Sigmoid colon (tissue), 7 donors: ENCODE measurements at places on chromosomes 1 and 21.

DNA sequence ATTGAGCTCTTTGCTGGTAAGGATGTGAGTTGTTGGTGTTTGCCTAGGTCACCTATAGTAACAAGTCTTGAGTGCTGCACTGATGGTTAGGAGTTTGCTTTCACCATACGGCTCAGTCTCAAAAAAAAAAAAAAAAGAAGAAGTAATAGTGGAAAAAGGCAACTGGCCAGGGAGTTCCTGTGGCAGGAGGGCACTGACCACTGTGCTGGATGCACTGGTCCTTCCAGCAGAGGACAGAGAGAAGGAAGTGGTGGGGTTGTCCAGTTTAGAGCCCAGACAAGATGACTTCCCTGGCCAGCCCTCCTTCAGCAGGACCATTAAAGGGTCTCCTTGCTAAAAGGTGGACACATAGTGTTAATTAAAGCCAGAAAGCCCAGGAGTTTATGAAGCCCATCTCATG, 11.9 kb upstream of the PTCH2 start:
- no peak for DNase-seq
- no peak overlapping the region for H3K27ac ChIP-seq
- H3K36me3 ChIP-seq, result peaks cover 9% of the 10 kb centered on the region
- no peaks in the 10 kb centered on the region for H3K4me1 ChIP-seq

- H3K4me3 ChIP-seq, result peak overlapping the region; percentile 81
- no peaks in the 10 kb centered on the region for H3K27me3 ChIP-seq
- peak overlapping the region; percentile 89 for H3K27ac ChIP-seq
Measured at GRCh38 chr1:37945743-37946702, 830 bp downstream of the INPP5B start.

DNA sequence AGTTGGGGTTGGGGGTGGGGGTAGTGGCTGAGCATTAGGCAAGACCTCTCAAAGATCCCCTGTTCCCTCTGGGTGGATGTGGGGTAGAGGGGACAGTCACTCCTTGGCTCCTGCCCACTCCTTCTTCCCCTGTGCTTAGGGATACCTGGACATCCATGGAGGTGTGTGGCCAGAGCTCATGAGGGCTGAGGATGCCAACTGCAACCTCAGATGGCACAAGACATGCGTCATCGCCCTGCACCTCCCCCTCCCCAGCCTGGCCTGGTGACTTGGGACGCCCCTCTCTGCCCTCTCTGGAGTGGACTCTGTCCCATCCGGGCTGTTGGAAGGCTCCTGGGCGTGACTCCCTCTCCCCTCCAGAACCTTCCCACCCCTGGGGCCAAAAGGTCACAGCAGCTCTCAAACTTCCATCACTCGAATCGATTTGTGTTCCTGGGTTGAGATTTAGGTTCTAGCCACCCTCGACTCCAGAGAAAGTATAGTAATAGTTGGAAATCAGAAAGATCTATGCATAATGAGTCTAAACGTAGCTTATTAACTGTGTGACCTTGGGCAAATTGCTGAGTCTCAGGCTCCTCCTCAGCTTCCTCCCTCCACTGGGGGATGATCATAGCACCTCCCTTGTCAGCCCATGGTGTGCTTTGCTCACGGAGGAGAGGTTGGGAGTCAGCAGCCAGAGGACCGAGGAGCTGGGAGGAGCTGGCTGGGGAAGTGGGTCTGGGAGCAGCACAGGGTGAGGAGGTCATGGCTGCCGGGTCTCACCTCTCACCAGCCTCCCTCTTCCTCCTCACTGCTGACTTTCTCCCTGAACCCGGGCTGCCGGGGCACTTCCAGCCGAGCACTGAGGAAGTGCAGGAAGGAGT, 2.2 kb upstream of the PTPN7 start:
- no peaks in the 10 kb centered on the region for H3K4me1 ChIP-seq
- no peak overlapping the region for H3K4me3 ChIP-seq
- no peaks in the 10 kb centered on the region for H3K36me3 ChIP-seq
- H3K27me3 ChIP-seq, result no peaks in the 10 kb centered on the region
- H3K27ac ChIP-seq, result no peak overlapping the region
- no peak for DNase-seq

- no peak for DNase-seq
- H3K27ac ChIP-seq, result no peak overlapping the region
- H3K4me1 ChIP-seq, result no peaks in the 10 kb centered on the region
- H3K27me3 ChIP-seq, result no peaks in the 10 kb centered on the region
Measured at GRCh38 chr1:102435483-102435882, 438.8 kb upstream of the OLFM3 start.

GRCh38 chr1:163410073-163410999, 88.6 kb downstream of the NUF2 start:
- no peak overlapping the region for H3K4me3 ChIP-seq
- H3K27me3 ChIP-seq, result no peaks in the 10 kb centered on the region
- no peak overlapping the region for H3K27ac ChIP-seq
- no peak for DNase-seq
- peaks cover 39% of the 10 kb centered on the region for H3K4me1 ChIP-seq

- H3K27ac ChIP-seq, result peak overlapping the region; percentile 88
- peak; percentile 74 for DNase-seq
- peaks cover 35% of the 10 kb centered on the region for H3K4me1 ChIP-seq
- no peaks in the 10 kb centered on the region for H3K27me3 ChIP-seq
- H3K36me3 ChIP-seq, result no peaks in the 10 kb centered on the region
- H3K4me3 ChIP-seq, result peak overlapping the region; percentile 75
Measured at GRCh38 chr1:117605164-117605773, 579 bp upstream of the TENT5C start.

GRCh38 chr1:246001142-246001836, 505.8 kb downstream of the SMYD3 start:
- no peaks in the 10 kb centered on the region for H3K36me3 ChIP-seq
- no peak overlapping the region for H3K27ac ChIP-seq
- peaks cover 34% of the 10 kb centered on the region for H3K4me1 ChIP-seq
- H3K27me3 ChIP-seq, result no peaks in the 10 kb centered on the region
- no peak overlapping the region for H3K4me3 ChIP-seq

- no peaks in the 10 kb centered on the region for H3K4me1 ChIP-seq
- DNase-seq, result no peak
- H3K36me3 ChIP-seq, result no peaks in the 10 kb centered on the region
Measured at GRCh38 chr1:93972341-93972740, 63.1 kb upstream of the GCLM start.

DNA sequence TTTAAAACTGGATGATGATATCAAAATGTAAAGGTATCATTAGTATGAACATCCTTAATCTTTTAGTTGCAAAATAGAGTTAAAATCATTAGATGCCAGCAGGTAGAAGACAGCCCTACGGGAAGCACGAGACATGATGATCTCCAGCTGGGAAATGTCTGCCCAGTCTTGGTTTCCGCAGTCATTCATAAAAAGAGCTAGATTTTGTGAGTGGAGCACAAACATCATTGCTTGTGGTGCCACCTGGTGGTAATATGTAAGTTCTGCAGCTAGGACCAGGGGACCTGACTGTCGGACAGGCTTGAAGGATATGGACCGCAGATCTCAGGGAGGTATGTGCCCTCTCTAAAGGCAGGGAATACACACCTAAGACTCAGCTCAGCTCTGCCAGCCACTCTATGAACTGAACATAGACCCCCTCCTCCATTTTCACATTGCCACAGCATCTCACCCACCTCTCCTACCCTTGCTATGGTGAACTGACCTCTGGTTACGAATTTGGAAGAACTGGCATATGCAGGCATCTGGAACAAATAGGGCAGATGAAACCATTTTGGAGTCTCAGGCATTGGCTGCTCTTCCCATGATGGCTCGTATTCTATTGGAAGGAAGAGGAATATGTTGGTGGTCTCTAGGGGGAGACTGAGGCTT, 9.2 kb downstream of the FCMR start:
- H3K36me3 ChIP-seq, result no peaks in the 10 kb centered on the region
- DNase-seq, result peak; percentile 87
- no peak overlapping the region for H3K27ac ChIP-seq
- H3K4me3 ChIP-seq, result no peak overlapping the region

DNA sequence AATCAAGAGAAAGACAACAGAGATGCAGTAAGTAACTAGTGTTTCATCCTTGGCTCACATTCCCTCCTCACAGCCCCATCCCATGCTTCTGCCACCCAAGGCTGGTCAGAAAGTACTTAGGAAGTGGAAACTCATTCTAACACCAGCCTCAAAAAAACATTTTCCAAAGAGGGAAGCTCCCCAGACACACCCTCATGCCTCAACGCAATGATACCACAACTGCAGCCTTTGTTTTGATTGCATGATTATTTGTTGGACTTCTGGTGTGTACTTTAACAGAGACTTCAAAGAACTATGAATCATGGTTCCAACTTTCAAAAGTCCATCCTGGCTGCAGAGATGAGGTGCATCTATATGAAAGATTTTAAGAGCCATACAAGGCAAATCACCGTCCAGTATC, 45.2 kb upstream of the KCNA3 start:
- DNase-seq, result no peak
- no peaks in the 10 kb centered on the region for H3K4me1 ChIP-seq
- H3K27ac ChIP-seq, result no peak overlapping the region
- no peaks in the 10 kb centered on the region for H3K36me3 ChIP-seq
- H3K4me3 ChIP-seq, result no peak overlapping the region

DNA sequence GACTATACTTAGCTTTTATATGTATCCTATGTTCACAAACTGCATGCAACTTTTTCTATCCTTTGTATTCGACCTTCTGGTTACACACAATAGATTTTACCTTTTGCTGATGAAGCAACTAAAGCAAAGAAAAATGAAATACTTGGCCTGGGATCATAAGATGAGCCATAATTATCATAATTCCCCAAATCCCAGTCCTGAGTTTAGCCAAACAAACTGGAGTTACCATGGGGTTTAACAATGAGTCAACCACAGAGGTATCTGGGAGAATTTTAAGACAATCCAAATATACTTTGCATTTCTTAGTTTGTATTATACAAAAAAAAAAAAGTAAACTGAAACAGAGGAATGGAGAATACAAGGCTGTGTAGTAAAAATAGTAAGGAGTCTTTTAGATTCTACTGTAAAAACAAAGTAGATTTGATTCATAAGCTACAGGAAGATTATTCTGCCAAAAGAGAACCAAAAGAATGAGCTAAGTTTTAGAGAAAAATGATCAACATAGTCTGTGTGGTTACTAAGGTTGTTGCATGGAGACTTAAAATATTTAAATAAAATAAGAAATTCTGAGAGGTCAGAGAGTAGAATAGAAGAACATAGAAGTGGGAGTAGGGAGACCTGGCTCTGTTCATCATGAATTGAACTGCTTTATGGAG, 60.4 kb upstream of the GORAB start:
- no peaks in the 10 kb centered on the region for H3K36me3 ChIP-seq
- H3K4me1 ChIP-seq, result no peaks in the 10 kb centered on the region

GRCh38 chr1:241744591-241744990, 92.5 kb downstream of the WDR64 start:
- no peak for DNase-seq
- no peak overlapping the region for H3K27ac ChIP-seq
- H3K4me1 ChIP-seq, result no peaks in the 10 kb centered on the region

- DNase-seq, result no peak
- H3K27ac ChIP-seq, result no peak overlapping the region
- H3K4me3 ChIP-seq, result no peak overlapping the region
- peaks cover 26% of the 10 kb centered on the region for H3K4me1 ChIP-seq
Measured at GRCh38 chr1:226579781-226580323, 31.3 kb downstream of the STUM start.

DNA sequence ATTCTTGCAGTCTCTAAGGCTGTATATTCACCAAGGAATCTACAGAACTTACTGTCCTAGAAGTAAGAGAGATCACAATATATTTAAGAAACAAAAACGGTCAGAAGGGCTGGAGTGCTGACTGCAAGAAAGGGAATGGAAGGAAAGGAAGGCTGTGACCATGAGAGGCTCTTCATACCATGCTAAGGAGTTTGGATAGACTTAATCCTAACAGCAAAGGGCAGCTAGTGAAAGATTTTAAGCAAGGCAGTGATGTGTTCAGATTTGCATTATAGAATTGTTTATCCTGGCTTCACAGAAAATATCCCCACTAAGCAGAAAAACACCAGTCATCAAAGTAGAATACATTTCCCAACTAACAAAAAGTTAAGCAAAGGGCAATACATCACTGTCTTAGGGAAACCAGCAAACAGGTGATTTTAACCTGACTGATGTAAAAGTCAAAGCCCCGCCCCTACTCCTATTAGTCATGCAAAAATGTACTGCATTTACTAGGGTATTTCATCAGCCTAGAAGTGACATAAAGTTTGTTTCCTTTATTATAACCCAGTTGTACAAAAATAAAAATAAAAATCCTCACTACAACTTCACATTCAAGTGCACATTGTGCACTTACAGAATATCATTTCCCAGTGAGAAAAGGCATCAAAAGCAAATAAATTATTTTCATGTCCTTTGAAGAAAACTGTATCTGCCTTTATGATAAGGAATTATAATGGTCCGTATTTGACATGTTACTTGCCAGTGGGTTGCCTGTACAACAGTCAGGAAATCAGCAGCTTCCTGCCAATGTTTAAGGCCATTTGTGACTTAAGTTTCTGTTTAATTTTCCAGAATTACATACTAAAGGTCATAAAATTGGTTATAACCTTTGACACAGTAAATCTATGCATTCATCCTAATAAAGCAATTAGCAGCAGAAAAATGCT, 17.2 kb downstream of the JAK1 start:
- H3K36me3 ChIP-seq, result no peaks in the 10 kb centered on the region
- no peak overlapping the region for H3K4me3 ChIP-seq
- H3K27ac ChIP-seq, result no peak overlapping the region
- H3K4me1 ChIP-seq, result peaks cover 36% of the 10 kb centered on the region
- DNase-seq, result no peak

- no peaks in the 10 kb centered on the region for H3K4me1 ChIP-seq
- DNase-seq, result no peak
- H3K36me3 ChIP-seq, result no peaks in the 10 kb centered on the region
- no peaks in the 10 kb centered on the region for H3K27me3 ChIP-seq
- no peak overlapping the region for H3K4me3 ChIP-seq
Measured at GRCh38 chr1:60564916-60565750, 491.6 kb upstream of the C1orf87 start.

GRCh38 chr1:27659497-27660299, 12.3 kb downstream of the IFI6 start:
- peak overlapping the region; percentile 91 for H3K27ac ChIP-seq
- peak; percentile 96 for DNase-seq
- H3K4me1 ChIP-seq, result peaks cover 31% of the 10 kb centered on the region
- no peaks in the 10 kb centered on the region for H3K27me3 ChIP-seq
- peak overlapping the region; percentile 64 for H3K4me3 ChIP-seq
- H3K36me3 ChIP-seq, result no peaks in the 10 kb centered on the region

GRCh38 chr1:106459418-106459817, 597.1 kb upstream of the PRMT6 start:
- no peaks in the 10 kb centered on the region for H3K4me1 ChIP-seq
- H3K27me3 ChIP-seq, result no peaks in the 10 kb centered on the region
- no peak for DNase-seq
- no peaks in the 10 kb centered on the region for H3K36me3 ChIP-seq
- no peak overlapping the region for H3K4me3 ChIP-seq

GRCh38 chr1:206684003-206684402, 702 bp upstream of the MAPKAPK2 start:
- H3K4me1 ChIP-seq, result no peaks in the 10 kb centered on the region
- no peaks in the 10 kb centered on the region for H3K27me3 ChIP-seq
- peak; percentile 56 for DNase-seq
- no peak overlapping the region for H3K27ac ChIP-seq
- peak overlapping the region; percentile 74 for H3K4me3 ChIP-seq
- no peaks in the 10 kb centered on the region for H3K36me3 ChIP-seq

GRCh38 chr1:114108751-114109255, 44.9 kb downstream of the SYT6 start:
- H3K4me3 ChIP-seq, result no peak overlapping the region
- H3K27ac ChIP-seq, result no peak overlapping the region
- no peak for DNase-seq
- no peaks in the 10 kb centered on the region for H3K4me1 ChIP-seq
- no peaks in the 10 kb centered on the region for H3K36me3 ChIP-seq
- H3K27me3 ChIP-seq, result no peaks in the 10 kb centered on the region
